ENCODE measurements at places on chromosomes 1 and 21. TPM values are rescaled to one million over a fixed set of nuclear protein-coding genes. Genes with fewer than 3 reads are reported as not detected.
A peak's percentile ranks its signal among the peaks of the same experiment; 100 is the strongest.

OR6K3 gene
- not detected for total RNA-seq

FCRL5 gene
- total RNA-seq, result not detected

FAM72D gene
- total RNA-seq, result 3.7 TPM

TRIM17 gene
- total RNA-seq, result 0.64 TPM

DNA sequence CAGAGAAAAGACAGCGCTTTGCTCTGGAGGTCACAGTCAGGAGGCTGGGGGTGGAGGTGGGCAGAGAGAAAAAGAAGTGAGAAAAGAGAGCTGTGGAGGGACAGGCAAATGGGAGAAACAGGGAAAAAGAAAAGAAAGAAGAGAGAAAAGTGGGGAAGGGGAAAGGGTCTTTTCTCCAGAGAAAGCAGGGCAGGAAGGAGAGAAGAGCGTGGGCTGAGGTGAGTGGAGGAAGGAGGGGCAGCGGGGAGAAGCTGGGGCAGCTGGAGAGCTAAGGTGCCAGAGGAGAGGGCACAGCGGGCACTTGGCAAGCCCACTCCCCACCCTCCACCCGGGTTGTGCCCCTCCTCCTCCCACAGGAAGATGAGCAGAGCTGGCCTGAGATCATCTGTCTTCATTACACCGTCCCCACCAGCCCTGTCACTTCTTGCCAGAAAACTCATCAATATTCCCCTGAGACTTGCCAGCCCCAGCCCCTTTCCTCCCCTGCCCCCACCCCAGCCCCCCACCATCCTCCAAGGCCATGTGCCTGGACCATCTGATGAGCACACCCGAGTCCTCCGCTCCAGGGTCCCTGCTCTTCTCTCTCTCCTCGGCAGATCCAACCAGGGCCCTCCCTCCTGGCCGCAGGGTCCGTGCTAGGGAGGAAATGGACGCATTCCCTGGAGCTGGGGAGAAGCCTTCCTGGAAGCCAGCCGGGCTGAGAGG is 17.0 kb upstream of the BLACAT1 start:
- H3K4me1 ChIP-seq, result no peaks in the 10 kb centered on the region
- H3K4me3 ChIP-seq, result no peak overlapping the region
- DNase-seq, result no peak
- H3K27ac ChIP-seq, result no peak overlapping the region
- no peaks in the 10 kb centered on the region for H3K36me3 ChIP-seq

- DNase-seq, result no peak
- H3K27me3 ChIP-seq, result no peaks in the 10 kb centered on the region
- peaks cover 16% of the 10 kb centered on the region for H3K4me1 ChIP-seq
- 0 out of 2 replicates have a peak, but pooled peaks cover 4% of the 10 kb centered on the region for H3K36me3 ChIP-seq
- H3K27ac ChIP-seq, result no peak overlapping the region
Measured at GRCh38 chr1:11790880-11791715, 14.7 kb downstream of the MTHFR start.

DNA sequence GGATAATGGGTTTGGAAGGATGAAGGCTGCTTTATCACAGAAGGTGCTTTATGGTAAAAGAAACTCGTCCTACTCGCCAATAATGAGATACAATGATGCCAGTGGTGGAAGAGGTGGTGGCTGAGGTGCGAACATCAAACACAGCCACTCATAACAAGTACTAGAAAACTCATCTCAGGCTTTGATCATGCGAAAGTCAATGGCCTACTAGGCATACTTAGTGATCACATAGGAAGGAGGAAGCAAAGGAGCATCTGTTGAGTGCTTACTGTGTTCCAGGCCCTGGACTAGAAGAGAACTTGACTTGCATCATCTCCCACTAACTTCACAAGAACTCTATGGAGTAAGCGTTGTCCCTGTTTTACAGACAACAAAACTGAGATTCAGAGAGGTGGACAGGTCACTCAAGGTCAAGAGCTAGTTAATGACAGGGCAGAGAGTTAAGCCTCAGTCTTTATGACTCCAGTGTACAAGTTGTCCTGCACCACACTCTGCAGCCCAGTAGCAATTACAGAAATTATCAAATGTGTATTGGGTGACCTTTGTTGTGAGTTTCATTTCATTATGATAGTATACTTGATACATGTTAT is 33.6 kb downstream of the RUNX1 start:
- no peak overlapping the region for H3K27ac ChIP-seq
- H3K36me3 ChIP-seq, result no peaks in the 10 kb centered on the region
- no peak overlapping the region for H3K4me3 ChIP-seq

DNA sequence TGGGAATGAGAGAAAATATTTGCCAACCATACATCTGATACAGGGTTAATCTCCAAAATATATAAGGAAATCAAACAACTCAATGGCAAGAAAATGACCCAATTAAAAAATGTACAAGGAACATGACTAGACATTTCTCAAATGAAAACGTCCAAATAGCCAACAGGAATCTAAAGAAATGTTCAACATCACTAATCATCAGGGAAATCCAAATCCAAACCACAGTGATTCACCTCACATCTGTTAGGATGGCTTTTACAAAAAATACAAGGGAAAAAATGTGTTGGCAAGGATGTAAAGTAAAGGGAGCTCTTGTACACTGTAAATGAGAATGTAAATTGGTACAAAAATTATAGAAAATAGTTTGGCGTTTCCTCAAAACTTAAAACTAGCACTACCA is 54.7 kb upstream of the ZRANB2 start:
- no peaks in the 10 kb centered on the region for H3K4me1 ChIP-seq
- no peak overlapping the region for H3K4me3 ChIP-seq
- no peak overlapping the region for H3K27ac ChIP-seq
- no peaks in the 10 kb centered on the region for H3K27me3 ChIP-seq
- no peak for DNase-seq
- H3K36me3 ChIP-seq, result no peaks in the 10 kb centered on the region

- H3K4me3 ChIP-seq, result no peak overlapping the region
- peaks cover 18% of the 10 kb centered on the region for H3K4me1 ChIP-seq
- no peaks in the 10 kb centered on the region for H3K36me3 ChIP-seq
- H3K27ac ChIP-seq, result no peak overlapping the region
- H3K27me3 ChIP-seq, result peaks cover 31% of the 10 kb centered on the region
- DNase-seq, result no peak
Measured at GRCh38 chr1:41363591-41364320, 2.5 kb downstream of the FOXO6 start.

DNA sequence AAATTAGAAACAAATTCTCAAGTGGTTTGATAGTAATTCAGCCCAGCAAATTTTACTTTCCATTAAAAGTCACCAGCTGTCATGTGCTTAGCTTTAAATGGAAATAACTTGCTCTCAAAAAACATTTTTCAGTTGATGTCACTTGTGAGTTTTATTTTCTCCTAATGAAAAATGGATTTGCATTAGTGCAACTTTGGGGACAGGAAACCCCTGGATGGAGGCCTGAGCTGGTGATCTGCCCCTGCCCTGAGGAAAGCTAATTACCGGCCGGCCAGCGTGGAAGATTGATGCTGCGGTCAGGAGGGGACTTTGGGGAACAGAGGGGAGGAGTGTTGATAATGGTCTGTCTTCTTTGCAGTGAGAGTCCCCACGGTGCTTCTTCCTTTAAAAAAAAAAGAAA is 66.8 kb upstream of the ANGPTL1 start:
- no peaks in the 10 kb centered on the region for H3K36me3 ChIP-seq
- no peak for DNase-seq
- H3K27ac ChIP-seq, result no peak overlapping the region
- no peak overlapping the region for H3K4me3 ChIP-seq
- peaks cover 14% of the 10 kb centered on the region for H3K27me3 ChIP-seq
- peaks cover 21% of the 10 kb centered on the region for H3K4me1 ChIP-seq

DNA sequence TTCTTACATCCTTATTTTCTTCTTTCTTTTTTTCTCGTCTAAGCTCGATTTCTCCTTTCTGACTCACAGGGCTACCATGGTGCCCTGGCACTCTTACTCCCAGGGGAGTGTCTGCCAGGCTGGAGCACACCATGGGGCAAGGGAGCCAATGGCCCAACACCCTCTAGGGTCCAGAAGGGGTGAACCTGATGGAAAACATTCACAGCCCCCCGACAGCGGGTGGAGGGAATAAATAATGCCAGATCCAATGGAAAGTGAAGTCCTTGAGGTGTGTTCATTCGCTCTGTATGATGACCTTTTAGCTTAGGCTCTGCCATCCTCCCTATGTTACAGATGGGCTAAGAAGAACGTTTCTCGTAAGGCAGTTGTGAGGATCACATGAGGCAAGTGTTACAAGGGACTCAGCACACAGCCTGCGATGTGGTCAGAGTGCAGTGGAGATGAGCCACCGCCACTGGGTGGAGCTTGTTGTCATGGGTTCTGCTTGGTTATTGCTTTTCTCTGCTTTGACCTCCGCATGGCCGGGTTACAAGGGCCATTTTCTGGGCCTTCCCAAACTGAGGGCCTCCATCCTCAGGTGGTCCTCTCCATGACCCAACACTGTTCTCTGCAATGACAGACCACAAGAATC is 3.5 kb upstream of the FCMR start:
- no peak overlapping the region for H3K4me3 ChIP-seq
- peaks cover 35% of the 10 kb centered on the region for H3K4me1 ChIP-seq
- no peak overlapping the region for H3K27ac ChIP-seq
- no peaks in the 10 kb centered on the region for H3K27me3 ChIP-seq

DNA sequence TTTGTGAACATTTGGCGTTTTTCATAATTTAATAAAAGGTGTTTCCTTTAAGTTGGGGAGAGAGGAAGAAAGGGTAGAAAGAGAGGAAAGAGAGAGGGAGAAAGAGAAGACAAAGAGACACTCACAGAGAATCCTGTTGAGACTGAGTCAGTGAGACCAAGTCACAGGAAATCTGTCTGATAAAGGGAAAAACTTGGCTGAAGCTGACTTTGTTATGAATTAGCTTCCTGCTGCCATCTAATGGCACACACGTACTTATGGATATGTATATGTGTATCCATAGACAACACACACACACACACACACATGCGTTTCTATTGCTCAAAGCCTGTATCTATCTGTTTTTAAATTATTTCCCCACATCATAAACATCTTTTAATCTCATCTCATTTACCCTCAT is 42.5 kb upstream of the DISC1 start:
- DNase-seq, result peak; percentile 47
- no peaks in the 10 kb centered on the region for H3K4me1 ChIP-seq
- no peaks in the 10 kb centered on the region for H3K36me3 ChIP-seq
- H3K4me3 ChIP-seq, result no peak overlapping the region

GRCh38 chr21:44087426-44088400 is 19.5 kb upstream of the PWP2 start:
- no peak overlapping the region for H3K27ac ChIP-seq
- DNase-seq, result no peak
- H3K4me3 ChIP-seq, result no peak overlapping the region
- H3K27me3 ChIP-seq, result no peaks in the 10 kb centered on the region
- H3K36me3 ChIP-seq, result peaks cover 67% of the 10 kb centered on the region
- H3K4me1 ChIP-seq, result no peaks in the 10 kb centered on the region

DNA sequence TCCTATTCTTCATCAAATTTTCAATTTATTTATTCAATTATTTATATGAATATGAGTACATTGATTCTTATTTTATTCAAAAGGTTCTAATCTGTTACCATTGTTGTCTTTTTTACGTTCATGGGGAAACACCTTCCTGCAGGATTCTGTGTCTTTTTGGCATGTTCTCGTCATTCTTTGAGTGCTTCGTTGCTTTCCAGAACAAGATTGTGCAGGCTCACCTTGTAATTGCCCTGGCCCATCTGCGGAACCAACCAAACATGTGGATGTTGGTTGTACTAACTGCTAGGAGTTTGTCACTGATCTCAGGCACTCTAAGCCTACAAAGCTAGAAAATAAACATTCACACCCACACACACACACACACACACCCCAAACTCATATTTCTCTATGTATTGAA is 182.1 kb downstream of the TTLL7 start:
- no peak overlapping the region for H3K4me3 ChIP-seq
- no peak for DNase-seq
- H3K36me3 ChIP-seq, result no peaks in the 10 kb centered on the region

- no peak overlapping the region for H3K4me3 ChIP-seq
- H3K27me3 ChIP-seq, result no peaks in the 10 kb centered on the region
- H3K4me1 ChIP-seq, result peaks cover 79% of the 10 kb centered on the region
Measured at GRCh38 chr1:183040547-183040971, 17.3 kb downstream of the LAMC1 start.

DNA sequence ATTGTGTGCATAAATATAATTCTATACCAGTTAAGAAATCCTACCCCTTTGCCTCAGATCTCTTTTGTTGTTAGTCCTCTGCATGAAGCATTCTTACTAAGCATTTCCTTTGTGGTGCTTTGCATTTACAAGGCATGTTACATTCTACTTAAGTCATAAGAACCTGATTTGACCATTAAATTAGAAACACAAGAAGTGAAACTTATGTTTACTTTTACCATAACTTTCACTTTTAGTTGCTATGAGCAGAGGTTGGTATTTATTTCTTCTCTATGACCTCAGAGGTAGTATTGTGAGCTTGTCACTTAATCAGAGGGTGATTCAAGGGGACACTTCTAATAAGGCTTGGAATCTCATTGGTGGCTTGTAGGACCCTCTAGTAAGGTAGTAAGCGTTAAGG is 9.0 kb downstream of the FAM20B start:
- no peak overlapping the region for H3K4me3 ChIP-seq
- H3K27ac ChIP-seq, result no peak overlapping the region
- H3K4me1 ChIP-seq, result peaks cover 66% of the 10 kb centered on the region
- DNase-seq, result no peak
- no peaks in the 10 kb centered on the region for H3K36me3 ChIP-seq

DNA sequence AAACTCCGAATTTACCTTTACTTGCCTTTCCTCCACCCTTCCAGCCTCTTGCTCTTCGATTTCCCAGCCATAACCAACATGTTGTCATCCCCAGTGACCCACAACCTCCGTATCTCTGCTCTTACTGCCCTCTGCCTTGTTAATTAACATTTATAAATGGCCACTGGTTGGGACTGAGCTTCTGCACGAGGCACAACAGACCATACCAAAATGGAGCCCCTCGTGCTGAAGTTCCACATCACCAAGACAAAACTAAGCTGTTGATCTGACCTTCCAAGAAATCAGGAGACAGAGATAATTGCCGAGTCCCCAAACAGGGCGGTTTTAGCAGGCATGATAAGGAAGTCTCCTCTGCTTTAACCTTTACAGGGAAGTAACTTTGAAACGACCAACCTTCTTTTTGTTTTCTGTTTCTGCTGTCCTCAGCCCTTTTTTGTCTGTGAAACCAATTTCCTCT is 71.9 kb downstream of the NMNAT2 start:
- no peak overlapping the region for H3K27ac ChIP-seq
- H3K4me3 ChIP-seq, result no peak overlapping the region
- no peaks in the 10 kb centered on the region for H3K4me1 ChIP-seq
- no peaks in the 10 kb centered on the region for H3K36me3 ChIP-seq

DNA sequence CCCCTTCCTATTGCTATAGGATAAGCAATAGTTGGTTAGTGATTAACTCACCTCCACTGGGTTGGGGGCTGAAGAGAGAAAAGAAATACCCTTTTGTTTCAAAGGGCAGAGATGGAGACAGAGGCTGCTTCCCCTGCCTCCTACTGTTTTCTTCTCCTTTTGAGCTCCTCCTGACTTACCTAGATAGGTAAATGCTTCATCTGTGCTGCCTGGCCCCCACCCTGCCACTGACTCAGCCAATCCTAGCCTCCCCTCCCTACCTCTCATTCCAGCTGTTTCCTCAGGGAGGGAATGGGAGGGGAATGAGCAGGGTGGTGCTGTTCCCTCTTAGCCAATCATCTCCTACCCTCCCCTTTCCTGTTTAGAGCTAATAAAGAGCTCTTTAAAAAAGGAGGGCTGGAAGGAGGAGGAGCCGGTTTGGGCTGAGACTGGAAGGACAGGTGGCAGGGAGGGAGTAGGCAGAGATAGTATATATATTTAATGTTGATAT is at the start of gene C1orf116:
C1orf116 (minus strand) TSS at position 229 of the 490 bp plus-strand sequence. CDS start 5,158 bp downstream, outside the sequence.
- H3K27ac ChIP-seq, result peak within 1 kb of the TSS; percentile 15
- peak within 1 kb of the TSS; percentile 42 for H3K4me3 ChIP-seq
- H3K36me3 ChIP-seq, result no peaks in the 10 kb centered on the region
